ENCODE measurements at places on chromosomes 5 and 9. TPM values are rescaled to one million over a fixed set of nuclear protein-coding genes. Genes with fewer than 3 reads are reported as not detected.

DDX4 gene
- not detected for total RNA-seq

INPP5E gene
- 4.5 TPM for total RNA-seq

ANKRD18B gene
- total RNA-seq: 0.28 TPM

CFAP90 gene
- not detected for total RNA-seq

GPX3 gene
- 35.2 TPM for total RNA-seq

ANKDD1B gene
- total RNA-seq: 1.1 TPM

DIRAS2 gene
- total RNA-seq: 6.7 TPM

ECM2 gene
- total RNA-seq: 4.3 TPM

FGF10 gene
- total RNA-seq: 3.8 TPM

CDC23 gene
- total RNA-seq: 20.3 TPM

GFI1B gene
- not detected for total RNA-seq

HAVCR1 gene
- not detected for total RNA-seq

EFNA5 gene
- 0.14 TPM for total RNA-seq

LHX3 gene
- total RNA-seq: not detected

SLC45A2 gene
- 0.14 TPM for total RNA-seq

BAAT gene
- not detected for total RNA-seq

CTSV gene
- total RNA-seq: 0.37 TPM

ARHGEF37 gene
- total RNA-seq: 0.57 TPM

SLC24A2 gene
- not detected for total RNA-seq

PCSK1 gene
- total RNA-seq: 1.3 TPM

IRX2 gene
- not detected for total RNA-seq

FGD3 gene
- total RNA-seq: not detected

CNTNAP3B gene
- total RNA-seq: 1.3 TPM

WASHC1 gene
- 6.8 TPM for total RNA-seq

PCDHGB3 gene
- total RNA-seq: 5.4 TPM

SOX30 gene
- not detected for total RNA-seq

CFAP77 gene
- total RNA-seq: not detected

FOXD4L4 gene
- total RNA-seq: 0.14 TPM

JAKMIP2 gene
- 0.57 TPM for total RNA-seq

SH2D3C gene
- under 0.01 TPM for total RNA-seq

SLIT3 gene
- total RNA-seq: 18.5 TPM

HNRNPH1 gene
- 471 TPM for total RNA-seq

SLC9A3 gene
- 0.43 TPM for total RNA-seq

CDO1 gene
- 7.7 TPM for total RNA-seq

HTR4 gene
- total RNA-seq: not detected

CDC20B gene
- not detected for total RNA-seq

FBXL17 gene
- total RNA-seq: 8.4 TPM

CDHR2 gene
- 0.28 TPM for total RNA-seq

PHF24 gene
- under 0.01 TPM for total RNA-seq

NTRK2 gene
- total RNA-seq: not detected

UGT3A2 gene
- not detected for total RNA-seq

Measured in smooth muscle cell of bladder (primary cell).